ENCODE measurements at places on chromosomes 1 and 21. TPM values are rescaled to one million over a fixed set of nuclear protein-coding genes. Genes with fewer than 3 reads are reported as not detected.

Gene OR10J1
- not detected for polyA plus RNA-seq

Gene ETV3L
- not detected for polyA plus RNA-seq

Gene VTCN1
- not detected for polyA plus RNA-seq

Gene NOTCH2
- 40.7 TPM for polyA plus RNA-seq

Gene KRTAP19-1
- polyA plus RNA-seq: not detected

Gene PKLR
- 0.02 TPM for polyA plus RNA-seq

DNA sequence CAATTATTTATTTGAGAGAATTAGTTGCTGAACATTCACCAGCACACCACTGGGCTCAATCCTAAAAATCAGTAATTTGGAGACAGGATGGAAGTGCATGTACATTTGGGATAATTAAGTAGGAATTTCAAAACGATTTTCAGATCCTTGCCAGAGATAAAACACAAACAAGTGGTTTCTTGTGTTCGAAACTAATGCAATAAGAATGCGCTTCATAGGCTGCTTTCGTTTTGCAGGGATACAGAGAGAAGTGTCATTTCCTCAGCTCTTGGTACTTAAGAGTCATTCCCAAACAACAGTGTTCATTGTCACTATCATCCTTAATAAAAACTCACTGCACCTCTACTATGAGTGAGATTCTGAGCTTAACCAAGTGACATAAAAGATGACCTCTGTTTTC, 20.6 kb upstream of the USP24 start:
- peak; percentile 83 for DNase-seq

GRCh38 chr1:178101654-178102053, 7.8 kb downstream of the RASAL2 start:
- no peak for DNase-seq

- no peak for DNase-seq
Observed at GRCh38 chr1:161962091-161962887, 61.4 kb downstream of the OLFML2B start.

- peak; percentile 63 for DNase-seq
Observed at GRCh38 chr1:112395821-112396652, at the start of gene CTTNBP2NL. Gene CTTNBP2NL, plus strand, starts transcription at chr1:112396214. Its CDS starts 19,952 bp downstream, at chr1:112416166.

DNA sequence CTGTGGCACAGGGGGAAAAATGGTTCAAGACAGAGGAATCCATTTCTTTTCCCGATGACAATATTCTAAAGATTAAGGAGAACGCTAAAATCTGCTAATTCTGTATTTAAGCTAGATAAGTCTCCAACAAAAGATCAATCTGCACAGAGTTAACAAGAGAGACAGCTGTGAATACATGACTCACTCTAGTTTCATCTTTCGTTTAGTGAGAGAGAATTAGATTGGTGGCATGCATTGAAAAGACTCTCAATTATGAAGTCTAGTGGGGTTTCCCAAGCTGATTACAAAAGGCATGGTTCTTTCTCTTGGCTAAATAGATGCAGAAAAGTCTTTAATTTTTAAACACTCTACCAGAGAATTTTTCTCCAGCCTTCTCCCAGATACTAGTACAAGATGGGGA, 34.4 kb downstream of the CAPN9 start:
- no peak for DNase-seq

DNA sequence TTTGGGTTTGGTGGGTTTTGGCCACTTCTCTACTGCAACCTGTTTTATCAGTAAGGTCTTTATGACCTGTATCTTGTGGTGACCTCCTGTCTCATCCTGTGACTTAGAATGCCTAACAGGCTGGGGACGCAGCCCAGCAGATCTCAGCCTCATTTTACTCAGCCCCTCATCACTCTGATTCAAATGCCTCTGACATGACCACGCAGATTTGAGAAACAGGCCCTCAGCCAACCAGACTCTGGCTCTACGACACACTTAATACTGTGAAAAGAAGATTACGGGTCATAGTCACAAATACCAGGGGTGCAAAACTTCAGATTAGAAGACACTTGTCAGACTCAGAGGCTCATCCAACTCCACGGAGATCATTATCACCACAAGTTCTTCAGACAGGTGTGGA, 28.3 kb upstream of the KIF26B start:
- DNase-seq: no peak

DNA sequence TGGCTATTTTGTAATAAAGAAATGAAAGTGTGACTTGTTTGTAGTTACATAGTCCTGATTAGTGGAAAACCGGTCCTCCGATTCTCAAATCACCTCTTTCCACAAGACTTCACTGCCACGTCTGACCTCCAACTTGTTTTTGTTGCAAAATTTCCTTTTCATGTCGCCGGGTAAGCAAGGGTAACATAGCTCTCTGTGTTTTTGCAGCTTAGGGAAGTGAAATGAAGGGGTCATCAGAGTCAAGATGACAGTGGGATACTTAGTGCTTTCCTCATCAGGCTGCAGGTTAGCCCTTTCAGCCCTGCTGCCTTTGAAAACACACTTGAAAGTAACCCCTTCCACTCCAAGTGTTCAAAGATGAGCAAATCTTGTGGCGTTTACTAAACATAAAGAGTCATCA, 217.9 kb downstream of the USP25 start:
- DNase-seq: no peak

DNA sequence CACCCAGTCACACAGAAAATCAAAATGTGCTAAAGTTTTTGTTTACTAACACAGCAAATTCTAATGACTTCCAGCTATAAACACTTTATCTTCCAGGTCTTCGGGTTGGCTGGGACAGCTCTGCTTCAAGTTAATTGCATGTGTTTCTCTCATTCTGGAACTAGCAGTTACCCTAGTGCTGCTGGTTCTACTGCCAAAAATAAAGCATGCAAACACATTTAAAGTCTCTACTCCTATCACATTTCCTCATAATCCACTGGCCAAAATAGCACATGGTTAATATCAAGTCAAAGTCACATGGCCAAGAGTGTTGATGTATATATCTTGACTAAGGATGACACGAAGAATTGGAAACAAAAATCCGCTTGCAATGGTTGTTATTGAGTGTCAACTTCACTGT, 973.1 kb upstream of the ADGRL2 start:
- no peak for DNase-seq

DNA sequence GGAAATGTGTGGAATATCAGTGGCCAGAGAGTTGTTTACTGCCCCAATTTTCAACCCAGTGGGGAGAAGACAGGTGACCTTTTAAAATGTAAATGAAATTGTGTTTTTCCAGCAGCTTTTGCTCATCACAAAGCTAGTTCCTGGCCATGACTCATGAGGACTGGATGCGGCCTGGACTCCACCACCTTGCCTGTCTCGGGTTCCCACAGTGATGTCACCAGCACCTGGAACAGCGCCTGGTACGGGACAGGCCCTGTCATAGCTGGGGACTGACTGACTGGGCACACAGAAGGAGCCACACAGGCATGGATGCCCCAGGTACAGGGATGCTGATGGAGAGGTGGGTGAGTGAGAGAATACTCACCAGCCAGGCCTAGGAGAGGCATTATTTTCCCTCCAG, 277.1 kb downstream of the AJAP1 start:
- no peak for DNase-seq

GRCh38 chr1:34433099-34433498, 256.4 kb downstream of the C1orf94 start:
- no peak for DNase-seq

DNA sequence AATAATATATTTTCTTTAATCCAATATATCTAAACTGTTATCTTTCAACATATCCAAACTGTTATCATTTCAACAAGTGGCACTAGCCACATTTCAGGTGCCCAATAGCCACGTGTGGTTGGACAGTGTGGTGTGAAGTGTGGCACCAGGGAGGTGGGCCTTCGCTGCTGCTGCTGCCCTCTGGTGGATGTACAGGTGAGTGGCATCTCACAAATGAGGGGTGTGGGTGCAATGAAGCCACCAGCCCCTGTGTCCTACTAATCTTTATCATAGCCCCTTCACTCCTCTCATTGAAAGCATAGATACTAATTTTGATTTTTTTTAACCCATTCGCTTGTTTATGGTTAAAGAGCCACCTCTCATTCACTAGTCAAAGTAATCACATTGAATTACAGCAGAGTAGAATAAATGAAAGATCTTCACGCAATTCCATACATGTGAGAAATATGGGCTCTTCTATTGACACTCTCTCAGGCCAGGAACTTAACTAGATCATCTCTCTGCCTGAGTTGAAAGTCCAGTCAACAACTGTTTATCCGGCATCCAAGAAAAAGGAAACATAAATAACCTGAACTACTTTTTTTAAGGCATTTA, 499.2 kb downstream of the OMA1 start:
- no peak for DNase-seq

DNA sequence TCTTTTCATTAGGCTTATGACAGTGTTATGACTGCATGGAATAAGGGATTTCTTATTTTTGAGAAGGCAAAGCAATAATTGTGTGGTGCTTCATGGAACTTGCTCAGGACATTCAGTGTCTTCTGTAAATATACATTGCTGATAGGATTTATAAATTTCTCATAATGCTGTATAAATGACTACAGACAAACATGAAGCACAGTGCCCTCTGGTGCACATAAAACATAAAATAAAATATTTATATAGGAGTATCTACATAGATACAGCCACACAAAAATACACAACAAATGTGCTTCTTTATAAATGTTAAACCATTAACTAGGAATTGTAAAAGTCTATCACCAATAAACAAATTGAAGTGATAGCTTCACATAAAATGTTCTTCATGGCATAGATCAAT, 24.1 kb downstream of the BRINP3 start:
- no peak for DNase-seq

GRCh38 chr1:159429074-159429861, 2.7 kb upstream of the OR10J4 start:
- DNase-seq: peak; percentile 41

- peak; percentile 31 for DNase-seq
Observed at GRCh38 chr1:82491301-82492048, 690.7 kb downstream of the ADGRL2 start.

GRCh38 chr1:28286111-28286510, 26.8 kb downstream of the SESN2 start:
- DNase-seq: no peak

DNA sequence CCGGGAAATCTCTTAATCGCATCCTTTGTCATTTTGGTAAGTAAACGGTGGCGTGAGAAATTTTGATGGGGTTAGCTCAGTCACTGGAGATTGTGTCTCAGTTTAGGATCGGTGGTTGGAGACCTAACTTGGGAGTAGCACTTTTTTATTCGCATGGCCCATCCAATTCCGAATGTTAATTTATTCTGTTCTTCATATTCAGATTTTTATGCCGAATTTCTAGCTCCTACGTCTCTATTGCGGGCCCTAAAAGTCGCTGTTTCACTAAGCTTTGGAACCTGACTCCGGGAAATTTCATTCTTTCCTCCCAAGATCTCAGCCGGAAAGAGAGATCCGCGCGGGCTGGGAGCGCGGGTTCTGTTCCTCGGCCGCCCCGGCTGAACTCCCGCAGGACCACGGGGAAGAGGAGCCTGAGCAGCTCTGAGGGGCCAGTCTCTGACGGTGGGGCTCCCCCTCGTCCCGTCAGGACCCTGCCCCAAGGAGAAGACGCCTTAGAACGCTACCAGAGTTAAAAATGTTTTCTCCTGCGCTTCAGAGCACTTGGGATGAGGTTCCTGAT, 279.7 kb downstream of the FAM72C start:
- DNase-seq: no peak

GRCh38 chr1:30662291-30662840, 61.0 kb downstream of the MATN1 start:
- DNase-seq: no peak

DNA sequence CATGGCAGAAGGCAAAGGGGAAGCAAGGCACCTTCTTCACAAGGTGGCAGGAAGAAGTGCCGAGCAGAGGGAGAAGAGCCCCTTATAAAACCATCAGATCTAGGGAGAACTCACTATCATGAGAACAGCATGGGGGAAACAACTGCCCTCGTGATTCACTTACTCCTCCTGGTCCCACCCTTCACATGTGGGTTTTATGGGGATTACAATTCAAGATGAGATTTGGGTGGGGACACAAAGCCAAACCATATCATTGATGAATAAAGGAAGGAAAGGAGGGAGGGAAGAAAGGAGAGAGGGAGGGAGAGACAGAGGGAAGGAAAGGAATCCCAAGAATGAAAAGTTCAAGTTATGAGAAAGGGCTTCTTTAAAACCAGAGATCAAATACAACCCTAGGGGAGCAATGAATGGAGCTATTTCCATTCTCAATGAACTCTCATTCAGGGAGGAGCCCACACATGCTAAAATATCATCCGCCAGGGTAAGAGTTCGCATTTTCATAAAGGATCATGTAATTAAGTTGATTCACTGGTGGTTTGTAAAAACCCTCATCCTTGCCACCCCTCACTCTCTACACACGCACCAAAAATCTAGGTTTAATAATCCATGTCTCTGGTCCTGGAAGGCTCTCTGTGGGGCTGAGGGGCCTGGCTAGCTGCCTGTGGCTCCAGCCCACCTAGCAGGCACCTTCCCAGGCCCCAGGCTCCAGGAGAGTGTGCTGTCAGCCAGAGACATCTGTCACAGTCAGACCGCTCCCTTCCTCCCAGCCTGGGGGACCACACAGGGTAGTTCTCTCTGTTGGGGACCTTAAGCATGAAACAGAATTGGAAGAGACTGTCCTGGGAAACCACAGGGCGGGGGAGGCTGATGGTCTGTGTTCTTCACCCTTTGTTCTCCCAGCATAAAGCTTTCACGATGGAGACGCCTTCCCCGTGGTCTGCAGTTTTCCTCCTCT, 94.0 kb downstream of the CCDC185 start:
- DNase-seq: no peak

DNA sequence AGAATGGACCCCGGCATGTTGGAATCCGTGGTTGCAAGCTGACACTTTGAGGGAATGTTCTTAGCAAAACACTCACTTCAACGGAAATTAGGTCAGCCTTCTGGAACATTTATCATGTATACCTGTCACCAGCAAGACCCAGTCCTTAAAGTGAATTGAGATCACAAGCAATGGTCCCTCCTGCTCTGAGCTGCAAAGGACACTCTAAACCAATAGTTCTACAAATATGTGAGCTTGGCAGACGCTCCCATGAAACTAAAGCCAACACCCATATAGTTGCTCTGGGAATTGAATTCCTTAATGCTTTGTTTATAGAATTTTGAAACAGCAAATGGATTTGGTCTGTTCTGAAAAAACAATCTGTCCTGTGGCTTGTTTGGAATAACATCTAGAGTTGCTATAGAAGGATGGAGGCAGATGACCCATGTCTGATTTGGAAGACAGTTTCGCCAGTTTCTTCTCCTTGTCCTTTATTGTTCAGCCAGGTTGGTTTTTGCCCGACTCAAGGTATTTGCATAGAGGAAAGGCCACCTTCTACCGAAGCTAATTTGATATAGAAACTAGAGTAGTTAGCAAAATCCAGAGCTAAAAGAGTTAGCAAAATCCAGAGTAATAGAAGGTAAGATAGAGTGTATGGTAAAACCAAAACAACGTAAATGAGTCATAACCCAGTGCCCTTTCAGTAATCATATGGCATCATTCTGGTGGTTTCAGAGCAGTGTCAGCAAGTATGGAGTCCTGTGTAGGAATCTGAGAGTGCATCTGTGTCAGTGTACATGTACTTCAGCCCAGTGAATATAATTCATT, 236.2 kb downstream of the NFIA start:
- peak; percentile 55 for DNase-seq

GRCh38 chr1:240528591-240528990, 83.4 kb downstream of the GREM2 start:
- DNase-seq: no peak

DNA sequence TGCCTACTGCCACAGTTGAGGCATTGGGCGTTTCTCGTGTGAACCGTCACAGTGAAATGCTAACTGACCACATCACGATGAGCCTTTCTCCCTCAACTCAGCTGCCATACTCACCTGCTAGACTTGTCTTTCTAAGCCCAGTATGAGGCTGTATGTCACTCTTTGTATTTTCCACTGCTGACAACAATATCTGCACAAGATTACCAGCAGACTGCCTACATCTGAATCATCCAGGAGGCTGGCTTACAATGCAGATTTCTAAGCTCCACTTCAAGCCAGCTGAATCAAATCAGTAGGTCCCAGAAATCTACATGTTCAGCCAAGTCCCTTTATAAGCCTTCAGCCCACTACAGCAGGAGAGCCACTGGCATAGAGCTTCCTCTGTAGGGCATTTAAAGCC, 355.0 kb upstream of the DUSP10 start:
- no peak for DNase-seq
